Right renal pelvis (tissue), 4 donors: ENCODE measurements at places on chromosomes 1 and 21. TPM values are rescaled to one million over a fixed set of nuclear protein-coding genes. Genes with fewer than 3 reads are reported as not detected.

DNA sequence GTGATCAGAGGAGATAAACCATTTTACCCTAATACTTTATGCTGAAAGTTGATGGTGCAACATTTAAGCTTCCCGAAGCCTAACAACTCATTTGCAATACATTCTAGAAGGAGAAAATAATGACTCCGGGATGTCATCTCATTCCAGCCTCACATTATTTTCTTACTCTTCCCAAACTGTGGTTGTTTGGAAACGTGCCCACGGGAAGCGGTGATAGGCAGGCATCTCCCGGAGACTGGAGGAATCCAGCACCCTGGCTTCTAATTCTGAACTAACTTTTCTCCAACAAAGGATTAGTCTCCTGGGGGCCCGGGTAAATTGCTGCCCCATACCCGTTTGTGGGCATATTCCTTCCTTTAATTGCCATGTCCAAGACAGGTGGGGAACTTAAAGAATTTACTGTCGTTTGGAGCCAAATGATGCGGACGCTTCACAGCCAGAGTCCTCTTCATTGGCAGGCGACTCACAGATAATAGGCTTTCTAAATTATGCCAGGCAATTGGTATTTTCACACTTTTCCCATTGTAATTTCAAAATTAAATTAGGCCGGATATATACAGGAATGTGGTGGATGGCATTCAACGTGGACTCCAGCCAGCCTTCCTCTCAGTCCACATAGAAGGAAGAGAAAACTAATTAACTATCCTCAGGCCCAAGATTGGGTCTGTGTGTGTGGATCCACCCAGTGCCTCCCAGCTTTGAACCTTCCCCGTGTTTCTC, 278.1 kb downstream of the AJAP1 start:
- no peak for DNase-seq

GRCh38 chr1:114729782-114730181, 13.2 kb upstream of the NRAS start:
- no peak for DNase-seq

GRCh38 chr1:106465666-106466065, 590.8 kb upstream of the PRMT6 start:
- no peak for DNase-seq

- DNase-seq, result no peak
Measured at GRCh38 chr21:27017246-27017645, 50.4 kb upstream of the ADAMTS5 start.

FAM167B gene
- 8.4 TPM for polyA plus RNA-seq
